Hepatic stellate cell (primary cell): ENCODE measurements at places on chromosomes 2 and 18.

DNA sequence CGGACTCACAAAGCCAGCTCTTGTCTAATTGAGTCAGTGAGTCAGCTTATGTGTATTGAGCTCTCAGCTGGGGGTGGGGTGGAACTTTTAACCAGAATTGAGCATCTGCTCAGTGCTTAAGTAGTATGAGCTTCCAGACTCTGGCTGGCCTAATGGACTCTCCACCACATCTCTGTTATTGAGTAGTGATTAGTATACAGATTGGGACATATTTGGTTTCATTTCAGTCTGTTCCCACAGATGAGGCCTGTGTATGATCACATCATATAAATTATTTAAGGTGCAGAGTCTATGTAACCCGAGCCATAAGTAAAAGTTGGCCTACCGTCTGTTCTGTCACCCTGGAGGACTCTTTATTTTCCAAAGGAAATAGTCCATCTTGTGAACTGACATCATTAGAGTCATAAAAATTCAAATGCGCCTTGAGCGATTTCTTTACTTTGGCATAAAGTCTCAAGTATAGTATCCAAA lies 152.1 kb downstream of the THSD7B start:
- DNase-seq, result no peak

- peak; percentile 63 for DNase-seq
These were observed 78.2 kb downstream of the TCF4 start for GRCh38 chr18:55509631-55510324.

- DNase-seq, result no peak
These were observed 138.7 kb upstream of the PID1 start for GRCh38 chr2:229409751-229410181.

DNA sequence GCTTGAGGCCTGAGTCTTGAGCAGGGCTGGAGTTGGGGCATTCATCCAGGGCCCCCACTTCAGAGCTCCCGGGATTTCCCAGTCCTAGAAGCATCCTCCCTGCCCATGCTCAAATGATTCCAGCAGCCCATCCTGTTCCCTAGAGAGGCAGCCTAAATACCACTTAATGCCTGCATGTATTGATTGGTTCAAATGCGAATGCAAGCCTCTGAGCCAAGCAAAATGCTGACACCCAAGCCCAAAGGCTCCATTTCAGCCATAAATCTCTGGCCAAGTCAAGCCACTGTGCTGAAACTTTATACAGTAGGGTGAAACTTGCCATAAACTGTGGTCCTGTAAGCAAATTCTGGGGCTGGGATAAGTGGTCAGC lies 279.8 kb downstream of the CLIP4 start:
- no peak for DNase-seq

GRCh38 chr2:41906338-41906725 lies 141.5 kb upstream of the PKDCC start:
- DNase-seq, result no peak

- DNase-seq, result no peak
These were observed 189.9 kb downstream of the SH3RF3 start for GRCh38 chr2:109318949-109319342.

DNA sequence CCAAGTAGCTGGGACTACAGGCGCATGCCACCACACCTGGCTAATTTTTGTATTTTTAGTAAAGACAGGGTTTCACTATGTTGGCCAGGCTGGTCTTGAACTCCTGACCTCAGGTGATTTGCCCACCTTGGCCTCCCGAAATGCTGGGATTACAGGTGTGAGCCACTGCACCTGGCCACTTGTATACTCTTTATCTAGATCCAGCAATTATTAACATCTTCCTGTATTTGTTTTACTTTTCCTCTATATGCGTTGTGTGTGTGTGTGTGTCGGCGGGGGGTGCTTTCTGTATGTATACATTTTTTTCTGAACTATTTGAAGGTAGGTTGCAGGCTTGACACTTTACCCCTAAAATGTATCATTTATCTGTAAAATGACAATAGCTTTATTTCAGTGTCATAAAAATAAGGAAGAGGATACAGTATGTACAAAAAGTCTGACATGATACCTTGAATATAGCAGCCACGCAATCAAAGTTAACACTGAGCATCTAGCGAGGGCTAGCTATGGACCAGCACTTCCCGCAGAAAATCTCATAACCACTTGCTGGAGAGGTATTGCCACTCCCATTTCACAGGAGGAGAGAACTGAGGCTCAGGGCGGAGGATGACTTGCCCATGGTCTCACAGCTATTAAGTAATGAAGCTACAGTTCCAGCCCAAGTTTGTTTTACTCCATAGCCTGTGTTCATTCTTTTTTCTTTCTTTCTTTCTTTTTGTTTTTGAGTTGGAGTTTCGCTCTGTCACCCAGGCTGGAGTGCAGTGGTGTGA lies 251.3 kb downstream of the MYCN start:
- no peak for DNase-seq

DNA sequence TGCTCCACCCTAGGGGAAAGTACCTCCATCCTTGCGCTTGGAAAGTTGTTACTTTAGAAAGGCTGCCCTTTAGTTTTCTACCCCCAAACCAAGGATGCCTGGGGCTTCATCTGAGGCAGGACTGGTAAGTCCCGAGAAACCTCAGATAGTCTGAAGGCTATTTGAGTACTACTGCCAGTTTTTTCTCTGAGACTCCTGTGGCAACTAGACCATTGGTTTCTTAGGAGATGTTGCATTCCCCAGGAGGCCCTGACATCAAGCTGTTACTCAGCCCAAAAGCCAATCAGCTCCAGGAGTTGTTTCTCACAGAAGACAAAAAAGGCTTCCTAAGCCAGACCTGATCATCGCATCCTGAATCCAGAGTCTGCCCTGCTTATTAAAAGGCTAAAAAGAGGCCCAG lies 67.2 kb downstream of the COLEC12 start:
- no peak for DNase-seq

DNA sequence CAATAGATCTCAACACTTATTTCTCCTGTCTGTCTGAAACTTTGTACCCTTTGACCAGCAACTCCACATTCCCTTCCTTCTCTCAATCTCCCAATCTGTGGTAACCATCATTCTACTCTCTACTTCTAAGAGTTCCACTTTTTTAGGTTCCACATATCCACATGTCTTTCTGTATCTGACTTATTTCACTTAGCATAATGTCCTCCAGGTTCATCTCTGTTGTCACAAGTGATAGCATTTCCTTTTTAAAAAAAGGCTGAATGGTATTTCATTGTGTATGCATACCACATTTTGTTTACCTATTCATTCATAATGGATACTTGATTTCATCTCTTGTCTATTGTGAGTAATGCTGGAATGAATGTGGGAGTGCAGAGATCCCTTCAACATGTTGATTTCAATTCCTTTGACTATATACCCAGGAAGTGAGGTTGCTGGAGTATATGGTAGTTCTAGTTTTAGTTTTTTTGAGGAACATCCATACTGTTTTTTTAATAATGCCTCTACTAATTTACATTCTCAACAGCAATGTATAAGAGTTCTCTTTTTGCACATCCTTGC lies 18.8 kb upstream of the MMADHC start:
- DNase-seq, result no peak

- DNase-seq, result no peak
These were observed 8.4 kb upstream of the PXDN start for GRCh38 chr2:1752751-1753150.

DNA sequence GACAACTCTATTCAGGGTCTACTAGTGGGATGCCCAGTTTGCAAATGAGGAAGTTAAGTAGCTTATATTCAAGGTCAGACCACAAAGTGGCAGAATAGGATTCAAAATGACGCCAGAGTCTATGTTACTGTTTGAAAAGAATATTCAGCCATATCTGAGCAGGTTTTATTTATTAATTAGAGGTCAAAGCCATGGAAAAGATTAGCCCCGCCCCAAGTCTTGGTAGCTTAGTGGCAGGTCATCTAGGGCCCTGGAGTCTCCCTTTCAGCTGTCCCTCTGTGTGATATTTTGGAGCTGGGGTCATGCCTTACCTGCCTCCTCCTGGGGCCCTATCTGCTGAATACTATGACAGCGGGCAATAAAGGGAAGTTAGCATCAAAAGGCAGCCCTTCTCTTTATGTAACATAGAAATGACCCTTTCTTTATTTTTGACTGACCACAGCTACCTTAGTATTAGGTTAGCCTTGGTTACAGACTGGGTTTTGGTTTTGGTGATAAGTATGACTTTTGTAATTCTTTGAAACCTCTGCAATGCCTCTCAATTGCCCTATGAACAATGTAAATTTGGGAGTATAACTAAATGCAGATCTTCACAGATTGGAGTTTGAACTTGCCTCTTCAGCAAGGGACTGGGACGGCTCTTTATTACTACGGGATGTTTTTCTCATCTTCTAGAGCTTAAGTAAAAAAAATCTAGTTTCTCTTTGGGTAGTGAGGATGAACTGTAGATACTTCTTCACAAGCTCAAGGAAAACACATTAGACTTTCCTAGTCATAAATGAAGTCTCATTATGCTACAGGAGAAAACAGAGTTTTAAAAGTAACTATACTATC lies 153.0 kb upstream of the ITGA4 start:
- no peak for DNase-seq

GRCh38 chr2:62216113-62216512 lies 20.2 kb downstream of the B3GNT2 start:
- DNase-seq, result no peak

DNA sequence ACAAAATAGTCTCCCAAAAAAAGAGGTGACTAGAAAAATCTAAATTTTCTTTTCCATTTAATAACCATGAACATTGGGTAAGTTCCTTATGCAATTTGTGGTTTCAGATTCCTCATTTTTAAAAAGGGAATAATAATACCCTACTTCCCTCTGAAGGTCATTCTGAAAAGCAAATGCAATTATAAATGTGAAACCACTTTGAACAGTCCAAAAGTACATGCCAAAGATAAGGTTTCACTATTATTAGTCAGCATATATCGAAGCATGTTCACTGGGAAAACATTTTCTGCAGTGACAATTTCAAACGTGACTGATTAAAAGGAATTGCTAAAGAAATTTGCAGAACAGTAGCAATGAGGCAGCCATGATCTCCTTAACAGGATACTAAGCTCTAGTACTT lies 100.1 kb upstream of the RNF152 start:
- no peak for DNase-seq

GRCh38 chr2:183227176-183227575 lies 102.9 kb downstream of the NUP35 start:
- DNase-seq, result no peak

GRCh38 chr2:216012133-216012829 lies 1.1 kb downstream of the MREG start:
- DNase-seq, result no peak

DNA sequence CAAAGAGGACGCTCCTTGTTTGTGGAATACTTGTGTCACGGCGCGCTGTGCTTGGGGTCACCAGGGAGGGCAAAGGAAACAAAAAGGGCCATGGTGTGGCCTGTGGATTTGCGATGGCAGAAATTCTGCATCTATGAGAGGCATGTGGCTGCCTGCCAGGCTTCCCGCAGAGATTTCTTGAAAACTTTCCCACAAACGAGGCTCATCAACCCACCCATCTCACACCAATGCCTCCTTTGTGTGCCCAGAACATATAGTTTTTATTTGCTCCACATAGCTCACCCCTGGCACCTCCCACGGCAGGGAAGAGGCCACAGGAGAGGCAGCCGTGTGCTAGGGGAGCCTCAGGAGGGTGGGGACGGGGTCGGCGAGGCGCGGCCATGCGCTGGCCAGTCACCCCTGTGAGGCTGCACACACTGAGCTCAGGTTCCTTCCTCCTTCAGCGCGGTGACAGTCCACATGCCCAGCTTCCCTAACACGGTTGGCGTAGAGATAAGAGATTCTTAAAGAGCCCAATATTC lies 100.3 kb downstream of the MBP start:
- DNase-seq, result no peak

GRCh38 chr2:2861666-2862240 lies 515.9 kb downstream of the EIPR1 start:
- DNase-seq, result no peak

DNA sequence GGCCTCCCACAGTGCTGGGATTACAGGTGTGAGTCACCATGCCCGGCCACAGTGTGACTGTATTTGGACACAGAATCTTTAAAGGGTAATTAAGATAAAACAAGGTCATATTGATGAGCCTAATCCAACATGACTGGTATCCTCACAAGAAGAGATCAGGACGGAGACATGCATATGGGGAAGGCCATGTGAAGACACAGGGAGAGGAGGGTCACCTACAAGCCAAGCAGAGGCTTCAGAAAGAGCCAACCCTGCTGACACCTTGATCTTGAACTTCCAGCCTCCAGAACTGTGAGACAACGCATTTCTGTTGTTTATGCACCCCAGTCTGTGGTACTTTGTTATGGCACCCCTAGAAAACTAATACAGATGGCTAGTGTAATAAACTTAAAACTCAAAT lies 72.4 kb downstream of the REV1 start:
- DNase-seq, result no peak

DNA sequence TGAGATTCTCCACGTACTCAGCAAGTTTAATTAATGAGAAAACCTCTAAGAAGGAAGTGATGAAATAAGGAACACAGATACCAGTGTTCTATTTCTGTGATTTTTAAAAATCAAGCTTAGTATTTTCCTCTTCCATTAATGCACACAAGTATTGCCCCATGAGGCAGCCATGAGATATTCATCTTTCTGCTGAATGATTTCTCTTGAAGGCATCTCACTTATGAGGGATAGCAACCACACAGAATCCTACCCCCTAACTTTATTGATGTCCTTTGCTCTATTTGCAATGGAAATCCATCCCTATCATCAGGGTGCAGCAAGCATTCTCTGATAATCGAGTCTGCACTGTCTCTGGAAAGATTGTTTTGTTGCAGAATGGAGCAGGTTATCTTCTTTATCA lies 244.1 kb upstream of the NRP2 start:
- DNase-seq, result no peak
